Stimulated activated CD4-positive, alpha-beta T cell treated with anti-CD3 and anti-CD28 coated beads, Interleukin-1b, Interleukin-23, amount 100 ng/mL, for 4 hours (primary cell): ENCODE measurements at places on chromosomes 5 and 9.

GRCh38 chr9:129712634-129713401, 40.0 kb downstream of the PTGES start:
- no peak for DNase-seq

DNA sequence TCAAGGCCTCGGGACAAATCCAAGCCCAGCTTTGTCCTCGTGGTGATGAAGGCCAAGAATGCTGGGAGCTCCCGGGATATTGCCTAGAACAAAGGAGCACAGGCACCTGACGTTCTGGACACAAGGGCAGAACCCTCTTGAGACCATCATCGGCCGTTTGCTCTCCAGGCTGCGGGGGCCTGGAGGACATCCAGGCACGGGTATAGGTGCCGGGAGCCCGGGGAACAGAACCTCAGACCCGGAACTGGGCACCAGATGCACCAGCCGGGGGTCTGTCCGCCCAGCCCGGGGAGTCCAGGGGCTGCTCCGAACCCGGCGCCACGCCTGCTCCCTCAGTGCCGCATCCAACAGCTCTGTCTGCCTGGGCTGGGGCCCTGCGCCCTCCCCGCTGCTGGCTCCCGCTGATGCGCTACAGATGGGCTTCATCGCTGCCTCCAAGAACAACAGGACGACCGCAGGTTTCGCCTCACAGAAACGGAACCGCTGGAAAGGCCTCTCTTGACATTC, 88.0 kb downstream of the ADAMTS2 start:
- DNase-seq: no peak

DNA sequence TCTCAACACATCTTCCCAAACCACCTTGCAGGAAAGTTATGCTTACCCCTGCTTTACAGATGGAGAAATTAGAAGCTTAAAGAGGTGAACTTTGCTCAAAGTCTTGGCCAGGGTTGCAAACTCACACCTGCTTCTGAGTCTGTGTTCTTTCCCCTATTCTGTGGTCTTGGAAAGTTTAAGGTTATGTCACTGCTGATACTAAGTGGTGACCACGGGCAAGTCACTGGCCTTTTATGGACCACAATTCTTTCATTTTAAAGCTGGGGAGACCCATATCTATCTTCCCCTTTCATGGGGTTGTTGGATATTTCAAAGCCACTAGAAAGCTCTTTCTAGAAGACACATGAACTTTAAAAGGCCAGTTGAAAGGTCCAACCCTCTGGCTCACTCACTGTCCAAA, 95.4 kb upstream of the KLF4 start:
- DNase-seq: no peak

DNA sequence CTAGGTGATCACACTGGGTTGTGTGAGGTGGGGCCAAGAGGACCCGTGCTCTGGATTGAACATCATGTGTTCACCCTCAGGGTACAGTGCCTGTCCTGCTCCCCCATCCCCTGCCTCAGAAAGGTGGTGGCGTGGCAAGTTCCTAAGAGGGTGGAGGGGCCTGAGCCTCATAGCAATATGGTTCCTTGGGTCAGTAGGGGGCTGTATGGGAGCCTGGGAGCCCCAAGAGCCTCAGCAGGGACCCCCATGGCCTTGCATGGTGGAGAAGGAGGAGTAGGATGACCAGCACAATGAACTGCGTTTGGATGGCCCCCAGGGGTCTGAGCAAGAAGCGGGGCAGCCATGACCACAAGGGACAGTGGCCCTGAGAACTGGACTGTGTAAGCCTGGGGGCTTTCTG, 89.6 kb upstream of the SHB start:
- DNase-seq: no peak

DNA sequence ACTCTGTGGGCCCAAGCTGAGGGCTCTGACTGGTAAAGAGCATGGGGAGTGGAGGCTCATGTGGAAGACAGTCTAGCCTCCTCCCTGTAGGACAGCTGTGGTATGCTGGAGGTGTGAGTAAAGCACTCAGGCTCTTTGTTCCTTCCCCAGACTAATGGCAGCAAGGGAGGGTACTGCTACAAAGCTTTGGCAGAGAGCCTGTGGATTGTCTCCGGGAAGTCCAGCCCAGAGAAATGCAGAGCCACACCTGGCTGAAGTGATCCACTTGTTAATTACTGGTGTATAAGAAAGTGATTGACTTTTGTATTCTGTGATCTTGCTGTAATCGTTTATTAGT, 161.7 kb downstream of the OXCT1 start:
- DNase-seq: no peak

DNA sequence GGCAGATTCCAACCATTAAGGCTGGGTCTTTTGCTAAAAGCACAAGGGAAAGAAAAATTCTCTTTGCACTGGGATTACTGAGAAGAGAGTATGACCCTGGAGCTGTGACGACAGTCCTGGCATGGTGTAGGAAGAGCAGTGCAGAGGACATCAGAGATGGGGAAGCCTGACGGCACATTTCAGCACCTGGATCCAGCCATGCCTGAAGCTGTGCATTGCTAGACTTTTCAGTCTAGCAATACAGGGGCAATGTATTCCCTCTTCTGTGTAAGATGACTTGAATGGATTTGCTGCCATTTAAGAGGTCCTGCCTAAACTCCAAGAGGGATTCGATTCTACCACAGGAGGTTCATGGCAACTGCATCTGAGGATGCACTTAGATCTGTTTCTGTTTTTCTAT, 12.3 kb upstream of the MRNIP start:
- DNase-seq: no peak

- no peak for DNase-seq
Observed at GRCh38 chr5:26691486-26691885, 346.9 kb downstream of the CDH9 start.

DNA sequence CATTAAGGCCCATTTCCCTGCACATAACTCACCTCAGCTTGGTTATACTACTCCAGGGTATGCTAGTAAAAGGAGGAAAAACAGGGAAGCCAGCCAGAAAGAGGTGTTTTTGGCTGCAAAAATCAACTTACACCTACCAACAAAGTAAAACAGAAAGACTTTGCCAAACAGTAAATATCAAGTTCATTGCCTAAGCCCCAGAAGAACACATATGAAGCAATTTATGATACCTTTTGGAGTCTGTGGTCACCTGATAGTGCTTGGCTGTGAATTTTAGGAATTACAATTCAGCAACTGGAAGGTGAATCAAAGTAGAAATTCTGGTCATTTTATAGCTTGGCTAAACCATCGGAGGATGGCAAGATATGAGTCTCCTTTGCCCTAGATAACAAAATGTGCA, 463.7 kb upstream of the CLINT1 start:
- no peak for DNase-seq

DNA sequence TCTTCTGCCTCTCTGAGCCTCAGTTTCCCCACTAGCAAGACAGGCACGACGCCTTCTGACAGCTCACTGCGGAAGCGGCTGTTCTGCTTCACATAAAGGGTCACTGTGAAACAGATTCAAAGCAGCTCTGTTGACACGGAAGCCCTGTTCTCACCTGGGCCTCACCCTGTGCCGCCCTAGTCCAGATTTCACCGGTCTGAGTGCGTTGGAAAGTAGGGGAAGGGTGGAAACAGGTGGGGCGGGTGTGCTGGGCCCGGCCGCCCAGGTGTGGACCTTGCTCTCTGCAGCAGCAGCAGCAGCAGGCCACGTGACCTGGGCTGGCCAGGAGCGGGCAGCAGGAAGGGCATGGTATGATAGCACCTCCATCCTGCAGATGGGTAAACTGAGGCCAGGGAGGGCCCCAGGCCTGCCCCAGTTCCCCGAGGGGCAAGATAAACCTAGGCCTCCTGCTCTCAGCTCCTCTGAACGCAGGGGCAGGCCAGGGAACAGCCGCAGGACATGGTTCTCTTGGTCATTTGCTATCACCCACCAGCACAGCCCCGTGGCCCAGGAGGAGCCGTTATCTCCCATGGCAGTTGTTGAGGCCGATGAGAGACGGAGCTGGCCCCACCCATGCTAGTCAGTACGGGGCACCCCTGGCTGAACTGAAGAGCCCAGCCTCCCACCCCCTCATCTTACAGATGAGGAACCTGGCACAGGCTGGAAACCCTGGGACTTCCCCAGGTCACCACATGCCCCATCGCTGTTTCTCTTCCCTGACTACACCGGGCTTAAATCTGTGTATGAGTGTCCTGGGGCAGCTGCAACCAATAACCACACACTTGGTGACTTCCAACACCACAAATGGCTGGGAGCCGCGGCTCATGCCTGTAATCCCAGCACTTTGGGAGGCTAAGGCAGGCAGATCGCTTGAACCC, 12.1 kb downstream of the PTGES2 start:
- DNase-seq: no peak

- no peak for DNase-seq
Observed at GRCh38 chr5:72477644-72478043, 29.6 kb downstream of the ZNF366 start.

- DNase-seq: no peak
Observed at GRCh38 chr9:116278326-116278725, 124.7 kb downstream of the PAPPA start.

- no peak for DNase-seq
Observed at GRCh38 chr5:151880324-151880723, 44.3 kb downstream of the GLRA1 start.

GRCh38 chr5:164336906-164337305, 831.5 kb downstream of the MAT2B start:
- DNase-seq: no peak

- no peak for DNase-seq
Observed at GRCh38 chr5:142982821-142983200, 212.6 kb downstream of the ARHGAP26 start.

DNA sequence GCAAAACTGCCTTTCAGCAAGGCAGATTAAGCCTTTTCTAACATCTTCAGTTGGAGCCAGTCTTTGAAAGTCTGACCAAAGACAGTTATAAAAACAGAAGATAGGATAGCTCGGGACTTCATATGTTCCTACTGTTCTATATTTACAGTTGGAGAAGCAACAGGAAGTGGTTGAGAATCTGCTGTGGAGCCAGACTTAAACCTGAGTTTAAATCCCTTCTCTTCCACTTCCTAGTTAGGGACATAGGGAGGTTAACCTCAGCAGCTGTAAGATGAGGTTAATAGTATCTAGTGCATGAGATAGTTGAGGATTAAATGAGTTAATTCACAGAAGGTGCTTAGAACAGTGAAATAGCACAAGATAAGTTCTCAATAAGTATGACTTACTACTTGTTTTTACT, 84.5 kb upstream of the FREM1 start:
- no peak for DNase-seq

GRCh38 chr9:99516657-99517049, 294.6 kb downstream of the SEC61B start:
- DNase-seq: no peak

DNA sequence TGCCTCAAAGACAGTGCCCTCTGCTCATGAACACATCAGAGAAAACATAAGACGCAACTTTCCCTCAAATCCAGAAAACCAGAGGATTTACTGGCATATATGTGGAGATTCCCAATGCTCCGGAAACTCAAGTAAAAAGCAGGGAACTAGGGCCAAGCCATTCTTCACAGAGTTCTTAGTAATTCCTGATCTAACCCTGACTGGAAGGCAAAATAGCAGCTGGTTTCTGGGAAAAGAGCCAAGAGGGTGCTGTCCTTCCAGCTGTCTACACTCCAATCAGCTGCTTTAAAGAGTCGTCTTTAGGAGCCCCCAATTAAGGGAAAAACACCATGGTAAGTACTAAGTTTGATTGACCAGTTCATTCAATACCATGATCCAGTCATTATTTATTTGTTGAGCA, 49.6 kb downstream of the GNA14 start:
- no peak for DNase-seq

DNA sequence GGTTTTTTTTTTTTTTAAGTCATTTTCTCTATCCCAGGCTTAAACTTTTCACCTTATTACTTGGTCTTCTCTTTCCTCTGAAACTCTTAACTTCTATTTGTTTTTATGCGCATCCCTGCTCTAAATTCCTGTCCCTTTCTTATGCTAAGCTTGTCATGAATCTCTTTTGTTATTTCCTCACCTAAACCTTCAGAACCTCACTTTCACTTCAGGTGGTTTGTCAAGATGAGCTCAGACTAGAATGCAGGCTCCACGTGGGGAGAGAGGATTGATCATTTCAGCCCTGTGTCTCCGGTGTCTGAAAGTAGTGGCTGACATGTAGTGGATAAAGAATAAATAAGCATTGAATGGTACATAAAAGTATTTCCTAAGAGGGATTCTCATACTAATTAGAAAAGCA, 63.6 kb downstream of the ANXA1 start:
- no peak for DNase-seq

GRCh38 chr9:89350988-89351557, 32.8 kb downstream of the SECISBP2 start:
- no peak for DNase-seq

- DNase-seq: no peak
Observed at GRCh38 chr5:111262153-111262552, 38.0 kb downstream of the CAMK4 start.

GRCh38 chr9:114315723-114316363, 7.1 kb upstream of the ORM1 start:
- DNase-seq: no peak

GRCh38 chr5:128669803-128670202, 131.8 kb upstream of the FBN2 start:
- no peak for DNase-seq

- no peak for DNase-seq
Observed at GRCh38 chr5:121660142-121660541, 191.5 kb upstream of the FTMT start.

DNA sequence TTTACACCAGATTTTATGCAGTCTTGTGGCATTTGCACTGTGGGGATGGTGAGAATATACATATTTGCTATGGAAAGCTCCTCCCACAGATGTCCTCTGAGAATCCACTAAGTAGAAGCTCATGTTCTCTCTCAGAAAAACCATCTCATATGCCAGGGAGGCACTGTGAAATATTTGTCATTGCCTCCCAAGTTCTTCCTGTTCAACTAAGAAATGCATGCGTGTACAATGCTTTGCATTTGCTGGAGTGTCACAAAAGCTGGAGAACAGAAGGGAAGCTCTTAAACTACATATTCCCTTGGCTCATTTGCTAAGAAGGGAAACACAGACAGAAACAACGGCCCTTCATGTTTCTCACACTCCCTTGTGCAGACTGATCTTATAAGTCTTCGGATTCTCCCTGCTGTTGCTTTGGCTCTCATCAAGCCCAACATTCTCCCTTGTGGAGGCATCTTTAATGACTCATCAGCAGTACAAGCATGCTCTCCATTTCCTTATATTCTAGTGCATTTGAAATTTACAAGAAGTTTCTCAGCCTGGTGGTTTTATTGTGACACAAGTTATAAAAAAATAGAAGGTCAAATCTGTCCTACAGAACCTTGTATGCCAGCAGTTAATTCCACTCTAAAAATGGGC, 220.6 kb downstream of the TRIM36 start:
- no peak for DNase-seq

- DNase-seq: no peak
Observed at GRCh38 chr9:33263131-33264002, 1.1 kb downstream of the BAG1 start.
